ENCODE measurements at places on chromosomes 1 and 21. TPM values are rescaled to one million over a fixed set of nuclear protein-coding genes. Genes with fewer than 3 reads are reported as not detected.

- no peak for DNase-seq
Observed at GRCh38 chr1:8004803-8005573, 21.1 kb downstream of the ERRFI1 start.

DNA sequence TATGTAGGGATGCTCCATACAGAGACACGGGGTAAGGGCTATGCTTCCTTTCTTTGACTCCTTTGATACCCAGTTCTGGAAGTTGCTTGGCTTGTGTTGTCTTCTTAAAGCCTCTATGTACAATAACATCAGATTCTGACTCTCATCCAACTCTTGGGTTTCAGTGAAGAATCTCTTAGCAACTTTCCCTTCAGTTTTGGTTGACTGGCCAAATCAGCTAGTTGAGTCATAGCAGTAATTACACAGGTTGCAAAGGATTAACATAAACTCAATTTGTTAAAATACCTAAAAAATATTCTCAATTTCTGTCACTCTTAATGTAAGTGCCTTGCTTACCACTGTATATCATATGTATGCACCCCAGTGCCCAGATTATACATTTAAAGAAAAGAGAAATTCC, 9.2 kb downstream of the CD1E start:
- DNase-seq, result no peak

FCRL5 gene
- polyA plus RNA-seq, result 0.07 TPM

DNA sequence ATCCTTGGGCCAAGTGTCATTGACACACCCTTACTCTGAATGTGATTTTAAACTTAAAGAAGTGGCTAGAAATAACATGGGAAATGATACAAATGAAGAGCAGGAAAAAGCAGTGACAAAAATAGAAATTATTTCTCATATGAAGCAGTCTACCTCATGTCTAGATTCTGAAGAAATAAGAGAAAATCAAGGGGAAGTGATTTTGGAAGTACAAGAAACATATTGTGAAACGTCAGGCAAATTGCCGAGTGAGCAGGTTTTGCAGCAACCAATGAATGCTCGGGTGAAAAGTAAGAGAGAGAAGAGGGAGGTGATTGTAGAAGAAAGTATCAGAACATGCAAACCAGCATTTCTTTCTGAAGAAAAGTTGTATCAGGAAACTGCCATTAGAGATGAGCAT, 130.7 kb downstream of the MACF1 start:
- no peak for DNase-seq

PRAMEF15 gene
- not detected for polyA plus RNA-seq

IL23R gene
- not detected for polyA plus RNA-seq

DNA sequence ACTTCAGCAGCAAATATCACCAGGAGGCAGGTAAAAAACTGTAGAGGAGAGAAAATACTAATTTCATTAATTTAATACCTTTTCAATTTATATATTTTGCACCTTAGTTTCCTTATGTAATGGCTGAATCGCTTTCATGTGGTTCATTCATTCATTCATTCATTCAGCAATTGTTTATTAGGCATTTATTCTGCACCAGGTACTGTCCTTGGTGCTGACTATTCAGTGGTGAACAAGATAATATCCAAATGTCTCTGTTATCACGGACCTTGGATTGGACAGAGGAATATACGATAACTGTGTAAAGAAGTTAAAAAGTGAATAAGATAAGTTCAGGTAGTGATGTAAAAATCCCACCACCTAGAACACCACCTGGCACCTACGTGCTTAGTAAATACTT, 28.8 kb downstream of the TSPAN2 start:
- no peak for DNase-seq

All from right renal pelvis (tissue), 4 donors.